ENCODE measurements at places on chromosomes 1 and 21. TPM values are rescaled to one million over a fixed set of nuclear protein-coding genes. Genes with fewer than 3 reads are reported as not detected.

DNA sequence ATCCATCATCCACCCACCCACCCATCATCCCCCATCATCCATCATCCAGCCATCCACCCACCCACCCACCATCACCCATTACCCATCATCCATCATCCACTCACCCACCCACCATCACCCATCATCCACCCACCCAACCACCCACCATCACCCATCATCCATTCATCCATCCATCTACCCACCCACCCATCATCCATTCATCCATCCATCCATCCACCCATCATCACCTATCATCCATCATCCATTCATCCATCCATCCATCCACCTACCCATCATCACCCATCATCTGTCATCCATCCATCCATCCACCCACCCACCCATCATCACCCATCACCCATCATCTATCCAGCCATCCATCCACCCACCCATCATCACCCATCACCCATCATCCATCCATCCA, 81.5 kb downstream of the ADARB1 start:
- no peak for DNase-seq

The IVNS1ABP gene
- 35.6 TPM for total RNA-seq

DNA sequence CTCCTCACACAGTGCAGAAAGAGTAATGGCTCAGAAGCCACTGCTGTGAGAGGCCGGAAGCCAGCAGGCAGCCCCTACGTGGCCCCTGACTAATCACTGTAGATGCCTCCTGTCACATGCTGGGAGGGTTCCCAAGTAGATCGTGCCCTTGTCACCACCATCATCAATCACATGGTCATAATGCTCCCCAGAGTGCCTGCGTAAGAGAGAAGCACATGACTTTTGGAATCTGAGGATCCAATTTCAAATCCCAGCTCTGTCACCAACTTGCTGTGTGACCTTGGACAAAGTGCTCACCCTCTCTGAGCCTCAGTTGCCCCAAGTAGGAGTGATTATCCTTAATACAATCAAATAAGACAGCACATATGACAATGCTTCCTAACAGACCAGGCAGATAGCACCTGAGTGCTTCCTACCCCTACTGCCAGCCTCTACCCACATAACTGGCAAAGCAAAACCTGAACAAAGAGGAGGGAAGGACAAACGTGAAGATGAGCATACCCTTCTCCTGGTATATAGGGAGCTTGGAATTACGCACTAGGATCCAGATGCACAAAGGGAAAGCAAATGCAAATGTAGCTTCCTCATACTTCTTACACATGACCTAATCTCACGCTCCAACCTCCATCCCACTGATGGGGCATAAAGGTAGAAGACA, 65.7 kb downstream of the SDC3 start:
- DNase-seq: no peak

The PODN gene
- total RNA-seq: 48.7 TPM

- DNase-seq: no peak
These were observed 1.9 kb upstream of the LHX8 start for GRCh38 chr1:75132242-75132811.

- no peak for DNase-seq
These were observed 150.8 kb downstream of the ETS2 start for GRCh38 chr21:38956521-38956855.

- DNase-seq: peak; percentile 83
These were observed 31.2 kb downstream of the CDCP2 start for GRCh38 chr1:54121482-54122134.

DNA sequence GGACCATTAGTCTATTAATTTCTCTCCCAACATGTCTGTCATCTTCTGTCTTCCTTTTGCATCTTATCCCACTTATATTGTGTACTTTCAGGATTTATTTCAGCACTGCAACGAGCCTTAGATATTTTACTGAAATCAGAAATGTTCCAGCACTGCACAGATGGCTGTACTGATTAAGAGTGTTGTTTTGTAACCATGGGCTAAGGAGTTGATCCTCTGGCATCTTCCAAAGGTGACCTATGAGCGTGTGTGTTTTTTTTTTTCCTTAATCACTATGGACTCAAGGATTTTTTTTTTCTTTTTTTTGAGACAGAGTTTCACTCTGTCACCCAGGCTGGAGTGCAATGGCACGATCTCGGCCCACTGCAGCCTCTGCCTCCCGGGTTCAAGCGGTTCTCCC, 7.1 kb upstream of the DDX59 start:
- no peak for DNase-seq

GRCh38 chr1:171128463-171128862, 37.8 kb downstream of the FMO3 start:
- no peak for DNase-seq

- DNase-seq: peak; percentile 50
These were observed 32.1 kb upstream of the ADORA3 start for GRCh38 chr1:111535256-111536191.

GRCh38 chr21:34814529-34814951, 145.7 kb downstream of the CLIC6 start:
- no peak for DNase-seq

DNA sequence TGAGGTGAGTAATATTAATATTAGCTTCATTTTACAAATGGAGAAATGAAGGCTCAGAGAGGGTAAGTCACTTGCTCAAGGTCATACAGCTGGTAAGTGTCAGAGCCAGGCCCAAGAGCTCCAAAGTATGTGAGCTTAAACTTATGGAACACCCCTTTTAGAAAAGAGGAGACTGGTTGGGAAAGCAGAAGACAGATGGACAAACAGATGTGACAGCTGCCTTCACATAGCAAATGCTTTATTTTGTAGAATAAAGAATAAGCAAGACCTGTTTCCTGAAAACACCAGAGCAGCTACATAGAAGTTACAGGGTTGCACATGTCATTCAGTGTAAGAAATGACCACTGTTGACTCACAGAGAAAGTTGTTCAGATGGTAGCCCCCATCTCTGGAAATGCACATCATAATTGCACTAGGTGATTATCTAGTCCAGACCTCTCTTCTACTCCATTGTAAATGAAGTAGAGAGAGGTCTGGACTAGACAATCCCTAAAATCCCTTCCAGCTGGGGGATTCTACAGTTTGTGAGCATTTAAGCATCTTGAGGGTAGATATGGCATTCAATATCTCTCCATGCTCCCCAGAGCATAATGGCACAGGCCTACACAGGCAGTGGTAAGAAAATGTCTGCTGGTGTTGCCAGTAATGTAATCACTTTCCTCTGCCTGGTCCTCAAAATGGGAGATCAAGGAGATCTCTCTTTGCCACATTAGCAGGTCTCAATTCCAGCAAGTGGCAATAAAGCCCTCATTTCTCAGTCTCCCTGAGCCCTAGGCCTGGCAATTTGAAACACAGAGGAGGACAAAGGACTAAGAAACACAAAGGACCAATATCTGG, 188.2 kb upstream of the FGGY start:
- DNase-seq: no peak

The HES5 gene
- total RNA-seq: 1.8 TPM

DNA sequence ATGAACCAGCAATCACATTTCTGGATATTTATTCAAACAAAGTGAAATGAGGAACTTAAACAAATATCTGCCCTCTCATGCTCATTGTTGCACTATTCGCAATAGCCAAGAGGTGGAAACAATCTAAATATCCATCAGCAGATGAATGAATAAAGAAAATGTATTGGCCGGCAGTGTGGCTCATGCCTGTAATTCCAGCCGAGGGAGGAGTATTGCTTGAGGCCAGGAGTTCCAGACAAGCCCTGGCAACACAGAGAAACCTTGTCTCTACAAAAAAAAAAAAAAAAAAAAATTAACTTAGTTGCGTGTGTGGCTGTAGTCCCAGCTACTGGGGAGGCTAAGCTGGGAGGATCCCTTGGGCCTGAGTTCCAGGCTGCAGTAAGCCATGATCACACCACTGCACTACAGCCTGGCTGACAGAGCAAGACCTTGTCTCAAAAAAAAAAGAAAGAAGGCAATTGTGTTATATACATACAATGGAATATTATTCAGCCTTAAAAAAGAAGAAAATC, 191.4 kb downstream of the AKT3 start:
- DNase-seq: no peak

The CNR2 gene
- total RNA-seq: not detected

The ADGRB2 gene
- total RNA-seq: not detected

GRCh38 chr1:180610556-180611015, 21.2 kb upstream of the XPR1 start:
- no peak for DNase-seq

DNA sequence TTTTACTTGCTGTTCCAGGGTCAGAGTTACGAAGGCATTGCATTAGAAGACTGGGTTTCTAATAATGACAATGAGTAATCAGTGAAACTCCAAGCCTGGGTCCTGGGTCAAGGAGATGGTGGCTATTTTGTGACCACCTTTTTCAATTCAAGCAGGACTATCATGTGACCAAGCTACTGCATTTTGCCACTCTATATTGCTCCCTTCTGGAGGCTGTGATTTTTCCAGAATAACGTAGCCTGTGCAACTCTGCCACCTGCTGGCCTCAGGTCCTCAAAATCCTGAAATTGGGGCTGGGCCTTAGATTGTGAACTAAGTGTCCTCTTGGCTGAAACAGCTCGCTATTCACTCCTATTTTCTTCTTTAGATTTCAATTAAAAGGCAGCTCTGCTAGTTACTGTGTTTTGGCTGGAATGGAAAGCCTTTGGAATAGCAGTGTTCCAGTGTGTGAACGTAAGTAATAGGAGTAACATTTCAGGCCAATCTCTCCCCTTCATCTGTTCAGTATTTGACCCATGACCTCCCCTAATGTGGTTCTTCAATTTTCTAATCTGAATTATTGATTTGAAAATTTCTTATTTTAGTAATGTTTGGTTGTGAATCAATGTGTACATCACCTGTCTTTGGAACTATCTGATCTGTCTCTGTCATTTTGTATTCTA, 52.9 kb upstream of the CD46 start:
- peak; percentile 30 for DNase-seq

- DNase-seq: no peak
These were observed 1.2 kb downstream of the SCAF4 start for GRCh38 chr21:31730712-31731055.

DNA sequence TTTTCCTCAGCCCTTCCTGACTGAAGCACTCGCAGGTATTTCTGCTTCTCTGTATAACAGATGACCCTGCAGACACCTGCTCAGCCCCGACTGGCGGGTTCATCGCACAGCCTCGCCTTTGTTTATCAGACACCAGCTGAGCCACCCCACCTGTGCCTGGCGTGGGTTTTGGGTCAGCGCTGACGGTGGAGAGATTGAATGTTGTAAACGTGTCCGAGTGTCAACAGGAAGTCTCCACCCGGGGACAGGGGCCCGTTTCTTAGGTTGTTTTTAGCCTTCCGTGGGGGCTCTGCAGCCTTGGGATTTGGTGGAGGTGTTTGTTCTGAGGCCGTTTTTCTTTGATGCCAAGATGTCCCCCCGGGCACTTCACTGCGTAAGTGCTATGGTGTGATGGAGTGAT, 60.1 kb downstream of the COL18A1 start:
- DNase-seq: no peak

DNA sequence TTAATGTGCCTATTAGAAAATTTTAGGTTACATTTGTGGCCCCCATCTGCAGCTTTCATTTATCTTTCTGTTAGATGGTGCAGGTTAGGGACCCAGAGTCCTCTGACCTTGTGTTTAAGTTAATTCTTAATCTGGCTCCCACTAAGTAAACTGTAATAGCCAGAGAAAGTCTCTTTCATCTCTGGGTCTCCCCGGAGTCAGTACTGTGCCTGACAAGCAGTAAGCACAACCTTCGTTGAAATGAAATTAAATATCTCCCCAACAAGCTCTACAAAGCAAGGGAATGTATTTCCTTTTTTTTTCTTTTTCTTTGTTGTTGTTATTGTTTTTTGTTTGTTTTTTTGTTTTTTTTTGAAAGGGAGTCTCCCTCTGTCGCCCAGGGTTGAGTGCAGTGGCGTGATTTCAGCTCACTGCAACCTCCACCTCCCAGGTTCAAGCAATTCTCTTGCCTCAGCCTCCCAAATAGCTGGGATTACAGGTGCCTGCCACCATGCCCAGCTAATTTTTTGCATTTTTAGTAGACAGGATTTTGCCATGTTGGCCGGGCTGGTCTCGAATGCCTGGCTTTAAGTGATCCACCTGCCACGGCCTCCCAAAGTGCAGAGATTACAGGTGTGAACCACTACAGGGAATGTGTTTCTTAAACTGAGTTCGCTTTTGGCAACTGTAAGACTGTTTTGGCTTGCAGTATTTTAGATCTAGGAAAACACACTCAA, 81.6 kb downstream of the HHIPL2 start:
- no peak for DNase-seq

DNA sequence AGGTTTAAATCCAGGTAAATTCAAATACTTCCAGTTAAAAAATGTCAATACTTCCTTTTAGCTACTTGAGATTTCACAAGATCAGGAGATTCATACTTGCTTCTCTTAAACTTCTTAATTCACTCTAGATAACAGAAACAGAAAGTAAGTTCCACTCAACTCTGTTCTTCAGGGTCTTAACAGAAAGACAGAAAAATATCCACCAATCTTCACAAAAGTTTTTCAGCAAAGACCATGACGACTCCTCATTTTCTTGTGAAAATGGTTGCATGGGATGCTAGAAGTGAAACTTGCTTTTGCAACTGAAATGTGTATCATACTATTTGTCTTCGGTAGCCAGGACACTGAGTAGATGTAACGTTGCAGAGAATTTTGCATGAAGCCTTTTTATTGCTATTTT, 12.3 kb upstream of the LRRC8C start:
- DNase-seq: no peak

The CLEC20A gene
- not detected for total RNA-seq

- DNase-seq: no peak
These were observed 102.3 kb upstream of the NEK7 start for GRCh38 chr1:198054510-198054909.

GRCh38 chr1:164613176-164613575, 54.2 kb downstream of the PBX1 start:
- DNase-seq: no peak

The KLHDC8A gene
- total RNA-seq: 7.5 TPM

DNA sequence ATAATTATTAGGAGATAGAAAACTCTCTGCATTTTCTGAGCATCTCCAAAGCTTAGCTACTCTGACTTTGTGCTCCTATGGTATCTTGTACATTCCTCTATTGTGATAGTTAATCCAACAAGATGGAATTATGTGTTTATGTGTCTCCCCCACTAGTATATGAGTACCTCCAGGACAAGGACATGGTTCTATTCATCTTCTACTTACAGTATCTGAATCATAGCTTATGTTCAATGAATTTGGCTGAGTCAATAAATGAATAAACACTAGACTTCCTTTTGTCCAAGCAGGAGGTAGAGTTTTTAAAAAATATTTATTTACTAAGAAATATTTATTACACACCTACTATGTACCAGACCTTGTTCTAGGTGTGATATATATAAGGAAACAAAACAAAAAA, 18.4 kb upstream of the CTH start:
- no peak for DNase-seq

- no peak for DNase-seq
These were observed 6.8 kb upstream of the SLAMF1 start for GRCh38 chr1:160653620-160654016.

The SPRR2F gene
- not detected for total RNA-seq

The PRR9 gene
- total RNA-seq: not detected

GRCh38 chr1:223330466-223330865, 33.5 kb downstream of the SUSD4 start:
- no peak for DNase-seq

The UCK2 gene
- 34.1 TPM for total RNA-seq

The PPIAL4G gene
- total RNA-seq: not detected

The DENND1B gene
- total RNA-seq: 1.8 TPM

- no peak for DNase-seq
These were observed 76.2 kb upstream of the CXADR start for GRCh38 chr21:17436626-17437111.

The CENPF gene
- 0.67 TPM for total RNA-seq

The KCNQ4 gene
- not detected for total RNA-seq

The ACOT11 gene
- total RNA-seq: 2.4 TPM

The PCAT6 gene
- total RNA-seq: not detected

The HSD3B2 gene
- total RNA-seq: not detected

The ZNF648 gene
- 0.27 TPM for total RNA-seq

GRCh38 chr1:91883470-91883869, 2.5 kb downstream of the TGFBR3 start:
- no peak for DNase-seq

All from uterus (tissue), 4 donors.